ENCODE measurements at places on chromosomes 12 and 14.

DNA sequence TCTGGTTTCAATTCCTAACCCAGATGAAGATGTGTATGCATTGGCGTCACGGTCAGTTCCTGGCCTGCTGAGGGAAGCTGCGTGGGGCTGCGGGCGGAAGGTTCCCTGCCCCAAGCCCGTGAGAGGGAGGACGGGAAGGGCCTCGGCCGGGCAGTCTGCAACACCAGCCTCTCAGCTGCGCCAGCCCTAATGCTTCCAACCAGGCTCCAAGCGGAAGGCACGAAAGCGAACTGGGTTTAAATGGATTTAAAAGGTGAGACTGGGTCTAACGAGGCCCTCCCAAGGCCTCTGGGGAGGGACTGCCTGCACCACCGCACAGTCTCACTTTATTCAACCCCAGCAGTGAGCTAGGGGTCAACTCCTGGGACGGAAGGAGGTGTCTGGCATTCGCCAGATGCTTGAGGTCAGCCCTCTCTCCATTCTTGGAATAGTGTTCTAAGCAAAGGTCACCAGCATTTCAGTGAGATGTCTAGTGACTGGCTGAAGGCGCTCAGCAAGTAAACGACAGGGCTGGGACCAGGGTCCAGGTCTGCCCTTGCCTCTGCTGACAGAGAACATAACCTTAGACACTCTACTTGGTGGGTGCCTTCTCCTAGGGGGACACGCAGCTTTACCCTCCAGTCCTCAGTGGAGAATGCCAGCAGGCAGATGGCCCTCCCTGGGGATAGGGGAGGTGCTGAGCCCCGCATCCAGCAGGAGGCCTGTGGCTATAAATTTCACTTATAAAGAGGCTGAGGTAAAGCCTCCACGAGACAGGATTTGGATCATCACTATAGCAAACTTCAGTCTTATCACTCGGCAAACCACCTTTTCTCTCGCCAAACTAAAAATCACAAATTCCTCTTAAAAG is 92.2 kb downstream of the PIWIL1 start:
- DNase-seq = no peak

- DNase-seq = no peak
Observed at GRCh38 chr14:72775923-72776554, 117.9 kb downstream of the DPF3 start.

DNA sequence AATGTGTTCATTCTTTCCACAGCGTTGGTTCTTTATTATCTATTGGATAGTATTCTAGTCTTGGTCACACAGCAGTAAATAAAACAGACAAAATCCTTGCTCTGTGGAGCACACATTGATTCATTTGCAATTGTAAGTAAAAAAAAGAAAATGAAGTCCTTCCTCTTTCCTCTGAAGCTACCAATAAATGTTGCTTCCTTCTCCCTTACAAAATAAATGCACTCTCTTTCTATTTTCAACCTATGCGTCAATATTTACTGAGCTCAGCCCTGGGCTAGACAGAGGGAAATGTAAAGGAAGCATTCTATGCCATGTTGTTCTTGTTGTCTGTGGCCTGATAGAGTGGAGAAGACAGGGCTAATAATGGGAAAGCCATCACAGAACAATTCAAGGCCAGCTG is 2.9 kb downstream of the ABHD12B start:
- DNase-seq = no peak

DNA sequence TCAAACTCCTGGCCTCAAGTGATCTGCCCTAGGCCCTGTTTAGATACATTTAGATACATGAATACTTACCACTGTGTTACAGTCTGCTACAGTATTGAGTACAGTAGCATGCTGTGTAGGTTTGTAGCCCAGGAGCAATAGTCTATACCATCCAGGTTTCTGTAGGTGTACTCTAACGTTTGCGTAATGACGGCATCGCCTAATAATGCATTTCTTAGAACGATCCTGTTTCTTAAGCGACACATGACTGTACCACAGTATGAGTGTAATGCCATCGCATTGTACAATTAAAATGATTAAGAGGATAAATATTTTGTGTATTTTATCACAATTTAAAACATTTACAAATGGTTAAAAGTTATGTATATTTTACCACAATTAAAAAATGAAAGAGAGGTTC is 18.9 kb downstream of the TMEM120B start:
- DNase-seq = no peak
